Astrocyte of the hippocampus (primary cell): ENCODE measurements at places on chromosomes 2 and 18.
A peak's percentile ranks its signal among the peaks of the same experiment; 100 is the strongest.

GRCh38 chr18:57705011-57705410 lies 83.4 kb upstream of the NARS1 start:
- no peak for DNase-seq

DNA sequence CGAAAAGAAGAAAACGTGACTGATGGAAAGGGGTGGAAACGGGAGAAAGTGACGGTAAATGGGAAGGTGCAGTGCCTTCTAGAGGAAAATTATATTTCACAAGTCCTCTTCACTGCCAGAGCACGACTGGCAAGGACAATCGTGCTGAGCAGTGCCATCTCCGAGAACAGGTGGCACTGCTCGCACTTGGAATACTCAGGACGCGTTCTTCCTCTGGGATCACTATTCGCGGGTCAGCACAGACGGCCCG lies 364 bp downstream of the STAT1 start:
- no peak for DNase-seq

DNA sequence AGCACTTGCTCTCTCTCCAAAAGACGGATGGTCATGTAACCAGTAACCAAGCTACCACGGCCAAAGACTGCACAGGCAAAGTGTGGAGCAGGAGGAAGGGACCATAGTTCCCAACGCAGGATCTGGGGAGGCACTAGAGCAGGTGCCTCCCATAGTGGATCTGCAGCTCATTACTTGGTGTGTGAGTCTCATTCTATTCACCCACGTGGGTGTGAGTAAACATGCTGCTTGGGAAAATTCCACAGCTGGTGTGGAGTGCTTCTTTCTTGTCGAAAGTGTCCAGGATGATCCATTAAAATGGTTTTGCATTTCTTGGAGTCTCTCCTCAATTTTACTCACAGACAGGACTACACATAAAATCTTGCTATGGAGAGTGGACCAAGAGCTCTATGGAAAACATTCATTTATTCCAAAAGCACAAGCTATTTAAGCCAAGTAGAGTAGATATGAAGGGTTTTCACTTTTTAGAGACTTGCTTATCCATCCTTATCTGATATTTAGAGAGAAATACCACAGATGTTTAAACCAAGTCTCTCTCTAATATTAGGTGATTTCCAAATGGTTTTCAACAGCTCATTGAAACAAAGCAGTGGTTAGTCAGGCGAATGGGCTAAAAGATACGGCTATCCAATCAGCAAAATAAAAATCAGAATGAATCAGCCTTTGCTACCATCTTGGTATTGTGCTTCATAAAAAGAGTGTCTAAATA lies 104.3 kb upstream of the CCDC195 start:
- DNase-seq, result no peak

GRCh38 chr18:38427234-38427633 lies 861.6 kb upstream of the CELF4 start:
- no peak for DNase-seq

DNA sequence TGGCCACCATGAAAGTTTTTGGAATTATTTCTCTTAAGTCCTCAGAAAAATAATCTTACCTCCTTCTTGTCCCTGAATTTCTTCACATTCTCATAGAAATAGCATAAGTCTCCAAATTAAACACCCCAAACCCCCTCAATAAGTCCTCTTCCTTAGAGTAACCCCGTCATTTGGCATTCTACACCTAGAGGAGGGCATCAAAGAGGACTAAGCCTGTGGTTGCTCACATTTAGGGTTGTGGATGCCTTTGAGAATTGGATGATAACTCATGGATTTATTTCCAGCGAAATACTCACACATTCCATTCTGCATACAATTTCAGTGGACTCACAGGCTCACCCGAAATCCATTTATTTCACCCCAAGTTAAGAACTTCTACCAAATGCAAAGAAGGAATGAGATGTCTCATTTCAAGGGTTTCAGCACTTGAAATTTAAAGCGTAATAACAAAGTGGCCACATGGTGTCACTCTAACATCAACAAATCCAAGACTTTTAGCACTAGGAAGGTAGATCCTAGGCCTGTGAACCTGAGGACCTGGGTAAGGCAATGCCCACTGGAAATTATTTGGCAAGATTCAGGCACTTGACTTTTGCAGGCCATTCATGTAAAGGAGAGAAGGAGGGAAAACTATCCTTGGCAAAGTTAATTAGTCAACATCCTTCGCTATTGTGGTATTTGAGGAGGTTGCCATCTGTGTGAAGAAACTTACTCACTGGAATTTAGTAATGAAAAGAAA lies 24.6 kb downstream of the DYTN start:
- peak; percentile 77 for DNase-seq

DNA sequence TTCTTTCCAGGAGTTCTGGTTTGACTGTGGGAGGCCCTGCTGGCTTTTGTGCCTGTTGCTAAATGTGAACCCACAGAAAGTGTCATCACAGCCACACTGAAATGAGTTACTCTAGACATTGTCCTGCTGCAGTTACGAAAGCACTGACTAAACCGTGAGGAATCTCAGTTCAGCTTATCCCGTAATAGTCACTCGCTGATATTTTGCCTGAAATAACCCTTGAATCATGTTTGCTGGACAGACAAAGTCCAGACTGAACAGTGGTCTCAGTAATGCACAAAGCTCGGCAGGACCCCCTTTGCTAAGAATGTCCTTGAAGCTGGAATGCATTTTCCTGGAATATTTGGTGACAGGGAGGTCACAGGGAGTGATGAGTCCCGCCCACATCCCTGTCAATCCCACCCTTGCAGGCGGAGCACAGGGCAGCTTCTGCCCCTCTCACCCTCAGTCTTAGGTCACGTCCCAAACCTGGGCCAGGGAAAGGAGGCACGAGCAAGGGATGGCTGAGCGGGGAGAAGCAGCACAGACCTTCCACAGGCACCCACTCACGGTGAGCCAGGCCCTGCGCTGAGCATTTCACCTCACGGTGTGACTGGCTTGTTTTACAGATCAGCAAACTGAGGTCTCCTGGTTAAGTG lies 53.4 kb downstream of the ADI1 start:
- DNase-seq, result peak; percentile 93

DNA sequence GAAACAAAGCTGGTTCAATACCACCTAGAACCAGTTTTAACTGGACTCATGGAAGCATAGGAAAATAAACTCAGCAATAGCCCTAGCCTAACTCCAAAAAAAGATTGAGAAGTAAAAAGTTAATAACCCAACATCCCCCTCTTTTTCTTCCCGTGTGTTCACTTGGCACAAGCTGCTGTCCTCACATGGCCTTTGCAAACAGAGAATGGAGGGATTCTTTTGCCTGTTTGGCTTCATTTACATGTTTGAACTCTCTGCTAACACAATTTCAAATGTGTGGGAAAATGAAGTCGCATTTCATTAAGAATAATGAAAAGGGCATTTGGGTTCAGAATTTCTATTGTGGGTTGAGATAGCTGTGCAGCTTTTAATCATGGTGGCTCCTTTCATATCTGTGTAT lies 589.2 kb upstream of the LRRTM1 start:
- no peak for DNase-seq

GRCh38 chr2:106572541-106573450 lies 85.6 kb downstream of the CD8B2 start:
- no peak for DNase-seq
